Activated CD8-positive, alpha-beta memory T cell treated with anti-CD3 and anti-CD28 coated beads for 48 hours (primary cell): ENCODE measurements at places on chromosomes 12 and 14.

DNA sequence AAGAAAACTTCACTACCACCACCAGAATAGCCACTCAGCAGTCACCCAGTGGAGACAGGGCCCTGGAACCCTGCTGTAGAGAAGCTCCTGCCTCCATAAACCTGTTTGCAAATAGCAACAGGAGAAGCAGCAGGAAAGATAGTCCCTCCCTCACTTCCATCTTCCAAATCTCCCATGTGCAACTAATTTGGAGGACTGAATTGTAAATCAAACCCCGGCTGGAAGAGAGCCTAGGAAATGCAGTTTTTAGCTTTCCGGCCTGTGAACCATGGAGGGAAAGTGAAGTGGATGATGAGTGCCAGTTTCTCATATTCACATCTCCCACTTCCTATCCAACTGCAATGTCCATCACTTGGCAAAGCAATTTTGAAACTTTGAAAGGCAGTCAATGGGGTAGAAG, 167.2 kb upstream of the FRMD6 start:
- DNase-seq = no peak

DNA sequence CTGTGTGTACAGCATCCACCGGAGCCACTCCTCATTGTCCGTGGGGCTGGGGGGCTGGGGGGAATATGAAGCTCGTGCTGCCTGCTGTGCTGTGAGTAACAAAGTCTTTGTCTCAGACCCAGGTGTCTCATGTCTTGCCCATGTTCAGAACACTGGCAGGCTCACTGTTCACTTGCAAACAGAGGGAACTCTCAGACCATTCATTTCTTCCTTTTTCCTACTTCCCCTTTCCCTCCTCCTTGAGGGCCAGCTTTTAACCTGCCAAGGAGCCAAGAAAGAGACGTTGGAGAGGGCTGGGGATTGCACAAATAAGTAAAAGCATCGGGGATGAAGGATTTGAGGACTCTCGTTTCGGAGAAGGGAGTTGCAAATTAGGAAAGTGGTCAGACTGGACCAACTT, 21.6 kb downstream of the GPR132 start:
- DNase-seq = no peak

DNA sequence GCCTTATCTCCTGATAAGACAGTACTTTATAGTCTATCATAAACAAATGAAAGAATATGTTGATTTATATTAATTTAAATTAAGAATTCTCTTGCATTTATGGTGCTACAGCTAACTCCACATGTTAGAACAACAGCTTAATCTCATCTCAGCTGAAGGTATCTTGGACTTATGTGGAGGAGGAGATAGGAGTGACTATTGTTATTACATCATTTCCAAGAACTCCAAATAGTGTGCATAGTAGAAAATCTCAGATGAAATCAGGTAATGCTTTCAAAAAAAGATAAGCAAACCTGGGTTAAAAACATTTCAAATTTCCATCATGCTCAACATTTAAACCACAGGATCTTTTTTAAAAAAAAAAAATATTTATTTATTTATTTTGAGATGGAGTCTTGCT, 31.3 kb upstream of the ISM2 start:
- DNase-seq = no peak

- DNase-seq = no peak
Observed at GRCh38 chr12:114812858-114813761, 129.1 kb upstream of the TBX3 start.

- no peak for DNase-seq
Observed at GRCh38 chr12:7857971-7858370, 14.7 kb downstream of the SLC2A14 start.

GRCh38 chr12:92641291-92641690, 61.5 kb upstream of the PLEKHG7 start:
- no peak for DNase-seq

DNA sequence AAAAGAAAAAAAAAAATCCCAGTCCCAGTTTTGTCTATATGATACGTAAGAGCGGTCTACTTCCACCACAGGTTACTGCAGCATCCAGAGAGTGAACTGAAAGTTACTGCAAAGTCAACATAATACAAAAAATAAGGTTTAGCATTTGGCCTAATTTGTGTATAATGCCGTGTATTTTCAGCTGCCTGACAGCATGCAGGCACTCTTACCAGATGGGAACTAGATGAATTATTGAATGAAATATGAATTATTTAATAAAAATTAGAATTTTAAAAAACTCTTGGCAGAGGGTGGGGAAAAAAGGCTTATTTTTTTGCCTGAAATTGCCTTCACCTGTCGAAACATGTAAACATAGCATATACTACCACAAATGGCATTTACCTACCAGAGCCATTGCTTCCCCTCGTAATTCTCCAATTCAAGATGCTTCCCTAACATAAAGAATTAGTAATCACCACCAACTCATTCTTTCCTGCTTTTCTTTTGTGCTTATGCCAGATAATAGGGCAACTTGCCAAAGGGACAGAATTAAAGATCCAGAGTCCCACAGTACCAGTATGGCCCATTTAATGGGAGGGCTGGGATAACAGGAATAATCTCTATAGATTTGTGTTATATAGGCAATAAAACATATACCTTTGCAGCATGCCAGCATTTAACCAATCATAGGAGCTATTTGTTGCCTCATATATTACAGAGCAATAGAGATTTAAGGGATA, 31.1 kb downstream of the ATF7 start:
- no peak for DNase-seq

- DNase-seq = no peak
Observed at GRCh38 chr14:104054222-104054905, 31.1 kb upstream of the ASPG start.

DNA sequence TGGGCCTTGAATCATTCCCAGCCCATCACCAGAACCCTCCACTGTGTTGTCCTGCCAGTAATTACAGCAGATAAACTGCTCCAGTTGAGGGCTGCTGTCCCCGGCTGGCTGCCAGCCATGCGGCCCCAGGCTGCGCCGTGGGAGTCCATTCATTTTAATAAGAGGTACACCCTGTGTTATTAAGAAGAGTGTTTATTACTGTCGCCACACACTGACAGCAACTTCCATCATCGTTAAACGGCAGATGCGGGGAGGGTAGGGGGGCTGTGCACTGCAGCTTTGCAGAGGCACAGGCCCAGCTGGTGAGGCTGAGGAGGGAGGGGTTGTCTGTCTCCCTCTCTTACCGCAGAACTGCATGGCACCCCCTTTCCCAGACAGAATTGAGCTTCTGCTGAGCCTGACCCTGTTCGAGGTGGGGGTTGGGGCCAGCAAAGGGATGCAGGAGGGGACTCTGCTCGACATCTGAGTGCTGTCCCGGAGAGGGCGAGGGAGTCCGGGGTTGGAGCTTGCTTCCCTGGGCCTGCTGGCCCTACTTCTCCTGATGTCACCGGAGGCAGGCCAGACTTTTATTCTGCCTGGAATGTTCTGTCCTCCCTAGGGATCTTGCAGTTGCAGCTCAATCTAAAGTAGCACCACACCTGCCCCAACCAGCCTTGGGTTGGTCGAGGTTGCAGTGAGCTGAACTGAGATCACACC, 33.8 kb upstream of the GPATCH2L start:
- DNase-seq = no peak

- DNase-seq = no peak
Observed at GRCh38 chr12:88833641-88834116, 253.4 kb upstream of the KITLG start.

- no peak for DNase-seq
Observed at GRCh38 chr12:131367983-131368667, 342.8 kb upstream of the SFSWAP start.

DNA sequence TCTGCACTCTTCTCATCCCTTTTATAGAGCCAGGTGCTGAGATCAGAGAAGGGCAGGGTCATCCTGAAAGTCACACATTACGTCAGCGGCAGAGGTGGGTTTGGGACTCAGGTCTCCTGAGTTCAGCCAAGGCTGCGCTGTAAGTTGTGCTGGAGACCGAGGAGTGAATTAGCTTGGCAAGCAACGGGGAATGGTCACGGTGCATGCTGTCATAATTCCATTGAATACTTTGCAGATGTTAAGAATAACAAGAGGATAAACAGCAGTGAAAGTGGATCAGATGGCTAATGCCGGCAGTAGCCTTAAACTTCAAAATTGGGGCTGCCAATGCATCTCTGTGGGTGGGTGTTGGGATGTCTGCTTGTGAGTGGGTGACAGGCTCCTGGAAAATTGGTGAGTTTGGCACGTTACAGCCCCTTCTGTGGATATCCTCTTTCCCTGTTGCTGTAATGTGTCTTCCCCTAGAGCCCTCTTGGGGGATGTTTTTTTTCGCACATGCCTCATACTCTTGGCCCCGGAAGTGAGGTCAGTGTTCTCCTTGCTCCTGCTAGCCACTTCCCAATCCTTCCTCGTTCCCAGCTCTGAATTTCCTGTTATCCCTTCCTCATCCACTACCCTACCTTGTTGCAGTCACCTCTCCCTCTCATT, 287.1 kb upstream of the SRRM4 start:
- DNase-seq = no peak

DNA sequence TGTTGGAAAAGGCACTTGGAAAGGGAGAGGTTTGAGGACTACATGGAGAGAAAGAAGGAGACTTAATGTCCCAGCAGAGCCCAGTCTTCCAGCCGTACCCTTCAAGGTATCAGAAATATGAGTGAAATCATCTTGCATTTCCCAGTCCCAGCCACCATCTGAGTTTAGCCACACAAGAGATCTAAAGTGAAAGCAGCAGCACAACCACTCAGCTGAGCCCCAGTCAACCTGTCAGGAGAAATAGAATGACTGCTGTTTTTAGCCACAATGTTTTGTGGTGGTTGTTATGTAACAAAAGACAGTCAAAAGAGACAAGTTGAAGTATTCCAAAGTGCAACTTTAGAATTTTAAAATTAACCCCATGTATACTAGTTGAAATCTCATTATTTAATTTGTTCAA, 28.0 kb downstream of the DERA start:
- no peak for DNase-seq

- DNase-seq = no peak
Observed at GRCh38 chr12:18261273-18261672, at the start of gene PIK3C2G. PIK3C2G (plus strand) TSS chr12:18261518; CDS start chr12:18282082, 20,564 bp downstream.

- no peak for DNase-seq
Observed at GRCh38 chr12:29582677-29583272, 85.3 kb upstream of the OVCH1 start.

DNA sequence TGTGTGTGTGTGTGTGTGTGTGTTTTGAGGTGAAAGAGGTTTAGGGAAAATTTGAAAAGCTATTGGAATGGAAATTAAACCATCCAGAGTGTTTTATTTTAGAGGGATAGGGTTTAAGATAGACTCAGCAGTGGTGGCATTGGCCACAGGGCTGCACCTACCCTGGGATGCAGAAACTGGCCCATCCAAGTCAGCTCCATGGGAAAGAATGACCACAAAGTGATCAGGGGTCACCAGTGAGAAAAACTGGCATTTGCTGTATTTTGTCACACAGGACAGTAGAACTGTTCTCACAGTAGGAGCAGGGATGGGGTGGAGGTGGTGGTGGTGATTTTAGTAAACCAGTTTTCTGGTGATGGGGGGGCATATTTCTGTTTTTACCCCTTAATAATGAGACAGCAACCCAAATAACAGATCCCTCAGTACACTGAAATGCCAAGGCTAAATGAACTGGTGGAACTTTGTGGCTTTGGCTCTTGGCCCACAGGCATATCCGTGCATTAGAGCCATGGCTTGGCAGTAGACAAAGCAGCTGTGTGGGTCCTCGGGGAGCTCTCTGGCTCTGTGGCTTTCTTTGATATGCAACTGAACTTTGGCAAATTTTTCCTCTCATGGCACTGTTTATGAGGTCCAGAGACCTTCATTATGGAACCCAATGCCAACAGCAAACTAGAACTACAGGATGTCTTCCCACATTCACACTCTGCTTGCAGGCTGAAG, 348.3 kb downstream of the ZFP36L1 start:
- DNase-seq = no peak

GRCh38 chr14:101972126-101972866, 7.9 kb downstream of the DYNC1H1 start:
- no peak for DNase-seq

DNA sequence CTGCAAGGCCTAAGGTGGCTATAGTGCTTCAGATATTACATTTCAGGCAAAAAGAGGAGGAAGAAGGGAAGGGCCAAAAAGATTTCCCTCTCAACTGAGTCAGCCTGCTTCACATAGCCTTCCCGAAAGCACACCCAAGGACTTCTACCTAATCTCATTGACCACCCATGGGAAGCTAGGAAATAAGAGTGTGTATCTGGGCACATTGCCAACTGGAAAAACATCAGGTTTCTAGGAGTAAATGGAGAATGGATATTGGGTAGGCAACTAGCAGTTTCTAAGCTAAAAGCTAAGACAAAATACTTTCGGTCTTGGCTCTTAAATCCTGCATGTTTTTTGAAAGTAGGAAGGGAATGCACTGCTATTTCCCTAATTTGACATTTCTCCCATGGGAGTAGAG, 221.7 kb upstream of the GRIP1 start:
- no peak for DNase-seq

- DNase-seq = no peak
Observed at GRCh38 chr14:52919971-52920370, 30.9 kb downstream of the FERMT2 start.

DNA sequence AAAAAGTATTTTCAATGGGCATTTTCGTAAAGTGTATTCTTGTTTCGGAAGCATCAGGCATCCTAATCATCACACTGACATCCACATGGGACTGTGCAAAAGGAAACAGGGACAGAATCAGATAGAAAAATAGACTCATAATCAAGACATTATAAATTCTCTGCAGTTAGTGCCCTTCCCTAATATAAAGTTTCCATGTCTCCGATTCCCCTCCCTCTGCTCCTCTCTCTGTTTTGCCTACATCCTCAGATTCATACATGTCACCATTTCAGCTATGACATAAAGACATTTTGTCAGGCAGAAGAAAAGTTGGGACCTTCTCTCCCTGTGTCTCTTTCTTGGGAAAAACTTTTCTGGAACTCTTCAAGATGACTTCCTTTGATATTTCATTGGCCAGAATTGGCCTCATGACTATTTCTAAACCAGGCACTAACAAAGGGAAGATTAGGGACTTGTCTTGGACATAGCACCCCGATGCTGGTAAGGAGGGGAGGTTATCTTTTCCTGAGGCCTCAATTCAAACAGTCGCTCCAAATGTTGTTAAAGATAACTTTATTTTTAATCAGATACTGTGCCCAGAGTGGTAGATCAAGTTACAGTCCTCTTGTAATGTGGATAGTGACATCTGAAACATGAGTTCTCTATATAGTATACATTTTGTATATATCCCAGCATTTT, 212.1 kb upstream of the BTG1 start:
- no peak for DNase-seq
